ENCODE measurements at places on chromosomes 6 and 20.
A peak's percentile ranks its signal among the peaks of the same experiment; 100 is the strongest.

GRCh38 chr20:16036331-16036730 lies 536.9 kb downstream of the KIF16B start:
- no peak for DNase-seq

- DNase-seq, result no peak
These were observed 14.2 kb downstream of the VAPB start for GRCh38 chr20:58403272-58403671.

- no peak for DNase-seq
These were observed 29.8 kb downstream of the KCNS1 start for GRCh38 chr20:45070932-45071632.

DNA sequence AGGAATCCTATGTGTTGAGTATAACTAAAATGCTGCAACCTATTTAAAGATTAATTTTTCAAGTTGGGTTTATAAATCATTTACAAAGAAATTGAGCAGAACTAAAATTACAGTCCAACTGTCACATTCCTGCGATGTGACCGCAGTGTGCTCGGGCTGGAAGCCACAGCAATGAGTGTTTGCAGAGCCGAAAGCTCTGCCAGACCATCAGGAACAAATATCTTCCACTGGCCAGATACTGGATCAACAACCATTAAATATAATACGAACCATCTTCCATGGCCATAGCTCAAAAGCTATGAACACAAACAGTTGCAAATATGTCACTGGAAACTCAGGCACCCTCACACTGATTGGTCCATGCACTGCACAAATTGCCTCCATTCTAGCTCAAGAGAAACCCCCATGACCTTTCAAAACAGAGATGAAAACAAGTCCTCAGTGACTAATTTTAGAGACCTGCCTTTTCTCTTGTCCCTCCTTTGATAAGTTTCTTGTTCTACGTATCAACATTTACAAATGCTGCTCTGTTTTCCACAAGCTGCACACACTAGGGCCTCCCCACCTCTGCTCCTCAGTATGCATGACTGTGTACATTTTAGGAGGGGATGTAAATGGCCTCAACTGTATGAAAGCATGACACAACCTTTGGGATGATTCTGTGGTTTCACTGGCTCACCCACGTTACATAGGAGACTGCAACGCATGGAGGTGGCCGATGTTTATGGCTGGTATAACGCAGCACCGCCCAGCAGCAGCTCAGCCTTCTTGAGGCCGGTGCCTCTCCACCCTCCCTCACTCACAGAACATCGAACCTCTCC lies 171.7 kb downstream of the WDR27 start:
- peak; percentile 6 for DNase-seq

- DNase-seq, result peak; percentile 36
These were observed 46.2 kb downstream of the SLC22A23 start for GRCh38 chr6:3410385-3411360.

- DNase-seq, result no peak
These were observed 923 bp upstream of the ILRUN start for GRCh38 chr6:34697544-34697836.

DNA sequence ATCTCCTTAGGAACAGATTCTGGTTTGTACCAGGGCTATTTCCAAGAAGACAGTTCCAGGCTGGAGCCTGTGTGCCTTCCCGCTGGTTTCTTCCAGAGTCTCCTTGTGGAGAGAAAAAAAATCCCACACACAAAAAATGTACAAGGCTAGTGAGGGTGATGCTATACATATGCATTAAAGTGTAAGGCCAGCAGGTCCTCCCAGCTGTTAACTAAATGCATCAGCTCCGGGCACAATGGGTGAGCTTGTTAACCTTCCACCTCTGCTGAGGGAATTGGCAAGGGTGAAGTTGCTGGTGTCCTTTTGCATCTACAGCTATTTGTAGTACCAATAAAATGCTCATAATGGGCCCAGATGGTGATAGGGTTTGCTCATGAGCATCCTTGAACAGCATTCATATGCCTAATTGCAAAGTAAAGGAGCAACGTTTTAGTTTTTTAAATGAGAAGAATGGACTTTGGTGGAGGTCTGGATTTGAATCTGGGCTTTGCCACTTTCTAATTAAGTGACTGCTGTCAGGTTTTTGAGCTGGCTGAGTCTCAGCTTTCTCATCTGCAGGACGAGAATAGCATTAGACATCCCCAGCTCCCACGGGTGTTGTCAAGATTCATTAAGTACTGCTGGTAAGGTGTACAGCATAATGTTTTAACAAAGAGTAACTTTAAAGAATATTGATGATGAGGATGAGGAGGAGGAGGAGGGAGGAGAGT lies 361.8 kb downstream of the QKI start:
- DNase-seq, result no peak

DNA sequence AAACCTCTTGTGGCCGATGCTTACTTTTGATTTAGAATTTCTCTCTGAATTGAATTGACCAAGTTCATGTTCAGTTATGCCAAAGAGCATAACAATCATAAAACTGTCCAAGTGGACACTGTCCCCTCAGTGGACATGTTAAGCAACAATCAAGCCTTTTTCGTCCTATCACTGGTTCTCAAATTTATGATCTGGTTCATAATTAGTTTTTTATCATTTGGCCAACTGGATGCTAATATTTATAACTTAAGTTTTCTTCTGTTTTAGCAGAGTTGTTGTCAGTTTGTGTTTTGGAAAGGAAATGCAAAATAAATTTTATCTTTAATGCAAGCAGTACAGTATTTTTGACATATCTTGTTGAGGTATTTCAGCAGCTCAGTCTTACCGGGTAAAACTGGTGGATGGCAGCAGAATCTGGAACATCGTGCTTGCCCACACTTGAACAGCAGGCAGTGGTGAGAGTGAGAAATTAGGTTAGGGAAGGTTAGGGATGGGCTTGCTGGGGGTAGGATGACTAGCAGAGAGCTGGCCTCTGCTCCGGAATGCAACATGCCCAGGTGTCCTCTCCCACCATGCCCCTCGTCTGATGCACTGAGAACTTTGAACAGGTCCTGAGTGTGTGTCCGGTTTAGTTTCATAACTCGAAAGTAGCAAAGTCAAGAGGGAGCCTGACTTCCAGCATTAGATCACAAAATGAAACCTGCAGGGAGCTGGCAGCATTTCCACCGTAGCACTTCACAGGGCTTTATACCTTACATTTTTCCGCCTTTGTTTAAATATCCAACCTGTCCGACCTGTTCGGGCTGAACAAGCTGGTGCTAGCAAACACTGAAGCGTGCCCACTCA lies 93.1 kb downstream of the RREB1 start:
- no peak for DNase-seq

- no peak for DNase-seq
These were observed 40.3 kb upstream of the XRN2 start for GRCh38 chr20:21262812-21263211.

DNA sequence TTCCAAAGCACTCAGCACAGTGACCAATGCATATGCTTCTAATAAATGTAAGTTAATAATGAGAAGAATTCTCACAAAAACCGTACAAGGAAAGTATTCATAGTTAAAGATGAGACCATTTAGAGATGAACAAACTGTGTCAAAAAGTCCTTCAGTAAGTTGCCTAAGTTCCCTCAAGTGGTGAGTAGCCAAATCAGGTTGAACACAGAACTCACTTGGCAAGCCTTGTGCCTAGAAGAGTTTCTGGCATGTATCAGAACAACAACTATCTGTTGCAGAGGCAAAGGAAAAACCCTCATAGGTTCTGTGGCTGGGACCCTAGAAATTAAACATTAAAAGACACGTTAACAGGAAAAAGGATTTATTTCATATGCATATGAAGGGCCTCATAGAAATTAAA lies 129.6 kb upstream of the DOK5 start:
- DNase-seq, result no peak

DNA sequence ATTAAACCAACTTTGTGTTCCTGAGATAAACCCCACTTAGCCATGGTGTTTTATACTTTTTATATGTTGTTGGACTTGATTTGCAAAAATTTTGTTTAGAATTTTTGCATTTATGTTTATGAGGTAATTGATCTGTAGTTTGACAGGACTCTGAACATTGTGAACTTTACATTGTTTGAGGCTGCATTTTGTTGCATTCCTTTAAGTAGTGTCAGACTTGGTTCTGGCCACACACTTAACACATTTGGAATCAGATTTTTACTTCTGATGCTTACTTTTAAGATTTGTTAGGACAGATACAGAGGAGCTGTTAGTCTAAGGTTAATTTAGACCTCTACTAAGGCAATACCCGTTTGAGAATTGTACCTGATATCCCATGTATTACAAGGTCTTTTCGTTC lies 16.5 kb upstream of the MDFI start:
- DNase-seq, result no peak

- DNase-seq, result no peak
These were observed 46.9 kb downstream of the TRAF3IP2 start for GRCh38 chr6:111558690-111559187.

DNA sequence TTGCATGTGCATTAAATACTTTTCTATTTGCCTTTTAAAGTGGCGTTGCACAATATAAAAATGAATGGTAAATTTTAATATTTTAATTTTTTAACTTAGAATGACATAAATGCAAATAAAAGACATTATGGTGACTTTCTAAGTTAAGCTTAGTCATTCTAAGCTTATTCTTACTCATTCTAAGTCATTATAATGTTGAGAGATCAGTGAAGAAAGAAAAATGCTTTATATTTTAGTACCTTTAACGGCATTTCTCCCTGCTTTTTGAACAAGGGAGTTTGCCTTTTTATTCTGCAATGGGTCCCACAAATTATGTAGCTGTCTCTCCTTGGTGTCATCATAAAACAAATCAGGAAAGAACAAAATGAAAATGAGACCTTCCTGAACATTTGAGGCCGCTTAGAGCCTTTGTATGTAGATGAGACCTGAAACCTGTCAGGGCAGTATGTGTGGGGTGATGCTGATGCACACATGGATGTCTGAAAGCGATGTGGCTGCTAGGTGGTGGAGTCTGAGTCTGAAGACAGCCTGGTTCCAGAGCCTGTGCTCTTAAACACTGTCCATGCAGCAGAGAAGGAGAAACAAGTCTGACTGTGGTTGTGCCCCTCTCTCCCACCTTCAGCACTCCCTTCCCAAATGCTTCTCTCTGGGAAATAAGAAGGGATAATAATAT lies 158.0 kb downstream of the PHF3 start:
- DNase-seq, result no peak

- peak; percentile 83 for DNase-seq
These were observed 28.1 kb downstream of the PDYN start for GRCh38 chr20:1965520-1966351.

- no peak for DNase-seq
These were observed 256.6 kb downstream of the EYS start for GRCh38 chr6:65450451-65450850.

- DNase-seq, result peak; percentile 32
These were observed 80.3 kb upstream of the HTR1E start for GRCh38 chr6:86856937-86857563.

GRCh38 chr6:112360498-112360897 lies 13.4 kb downstream of the RFPL4B start:
- no peak for DNase-seq

GRCh38 chr6:22737331-22737730 lies 168.0 kb downstream of the HDGFL1 start:
- DNase-seq, result no peak

GRCh38 chr6:116779573-116780164 lies 14.2 kb upstream of the FAM162B start:
- DNase-seq, result no peak

DNA sequence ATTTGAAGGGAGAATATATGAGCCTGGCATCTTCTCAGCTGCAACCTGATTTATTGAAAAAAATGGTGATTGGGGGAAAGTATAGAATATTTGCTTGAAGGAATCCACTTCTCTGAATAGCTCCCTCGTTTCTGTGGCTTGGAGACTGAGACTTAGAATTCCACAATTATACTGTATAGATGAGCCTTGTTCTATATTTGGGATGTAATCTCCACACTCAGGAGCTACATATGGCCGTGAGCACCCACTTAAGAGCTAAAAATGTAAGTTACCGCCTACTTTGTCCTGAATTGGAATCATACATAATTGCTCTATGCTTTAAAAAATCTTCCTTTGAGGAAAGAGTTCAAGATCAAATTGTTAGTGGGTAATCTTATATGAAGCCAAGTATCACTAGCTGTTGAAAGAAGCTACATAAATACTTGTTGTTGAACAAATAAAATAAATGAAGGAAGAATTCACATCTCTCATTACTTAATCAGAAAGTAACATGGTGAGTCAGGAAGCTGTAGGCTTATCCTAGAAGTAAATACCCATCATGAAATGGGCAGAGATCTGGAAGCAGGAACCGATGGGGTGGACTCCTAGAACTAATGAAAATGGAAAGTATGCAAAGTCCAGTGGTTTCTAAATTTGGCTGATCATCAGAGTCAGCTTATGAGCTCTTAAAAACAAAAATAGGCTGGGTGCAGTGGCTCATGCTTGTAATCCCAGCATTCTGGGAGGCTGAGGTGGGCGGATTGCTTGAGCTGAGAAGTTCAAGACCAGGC lies 254.3 kb downstream of the SOX4 start:
- DNase-seq, result no peak

DNA sequence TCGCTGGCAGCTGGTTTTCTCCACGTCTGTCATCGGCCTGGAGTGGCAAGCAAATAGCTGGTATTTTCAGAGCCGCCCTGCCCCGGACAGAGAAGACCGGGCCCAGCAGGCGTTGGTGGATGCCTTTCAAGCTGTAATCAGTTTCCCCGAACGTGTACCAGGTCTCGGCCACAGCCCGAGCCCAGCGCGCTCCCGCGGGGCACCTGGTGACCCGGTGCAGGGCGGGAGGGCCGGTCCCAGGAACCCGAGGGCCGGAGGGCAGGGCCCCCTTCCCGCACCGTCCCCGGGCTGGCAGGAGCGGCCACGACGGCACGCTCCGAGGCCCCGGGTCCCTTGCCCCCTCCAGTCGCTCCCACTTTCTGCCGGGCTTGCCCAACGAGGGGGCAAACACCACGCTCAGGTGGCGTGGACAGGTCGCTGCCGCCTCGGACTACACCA lies 348 bp upstream of the PYGB start:
- DNase-seq, result no peak

DNA sequence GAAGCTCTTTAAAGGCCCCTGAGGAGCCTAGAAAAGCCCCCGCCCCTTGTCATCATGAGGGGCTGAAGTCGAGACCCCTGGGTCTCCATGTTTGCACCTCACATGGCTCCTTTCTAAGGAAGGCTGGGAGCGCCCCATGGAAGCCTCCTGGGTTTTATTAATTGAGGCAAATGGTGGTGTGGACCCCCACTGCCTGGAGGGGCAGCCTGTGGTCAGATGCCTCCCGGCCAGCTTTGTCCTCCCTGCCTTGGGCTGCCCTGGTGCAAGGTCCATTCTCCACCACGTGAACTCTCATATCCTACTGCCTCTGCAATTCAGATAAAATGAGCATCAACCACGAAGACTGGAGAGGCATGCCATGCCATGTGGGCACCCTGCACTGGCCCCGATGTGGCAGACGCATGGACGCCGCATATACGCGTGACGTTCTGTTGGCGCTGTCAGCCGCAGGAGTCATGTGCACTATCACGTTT lies 295.5 kb downstream of the TAF4 start:
- DNase-seq, result no peak

Measured in stimulated activated CD4-positive, alpha-beta T cell treated with anti-CD3 and anti-CD28 coated beads, Interleukin-12 subunit alpha, Interleukin-12 subunit beta, amount 100 ng/mL, for 48 hours (primary cell).